Endothelial cell (in vitro differentiated cells): ENCODE measurements at places on chromosomes 7 and 10. TPM values are rescaled to one million over a fixed set of nuclear protein-coding genes. Genes with fewer than 3 reads are reported as not detected.

DNA sequence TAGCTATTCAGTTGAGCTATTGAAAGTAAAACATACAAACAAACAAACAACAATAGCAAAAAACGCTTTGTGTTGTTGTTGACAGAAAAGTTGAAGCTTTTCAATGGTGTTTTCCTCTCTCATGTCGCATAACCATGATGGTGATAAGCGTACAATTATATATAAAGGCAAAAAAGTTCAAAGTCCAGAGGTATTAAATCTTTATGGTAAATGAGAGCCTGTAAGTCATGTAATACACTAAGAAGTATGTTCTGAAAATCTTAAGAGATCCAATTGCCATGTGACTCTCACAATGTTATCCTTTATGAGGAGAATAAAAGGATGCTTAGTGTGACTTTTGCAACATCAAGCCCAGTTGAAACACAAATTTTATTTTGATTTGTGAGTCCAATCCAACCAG is 93.9 kb downstream of the PPP1R9A start:
- DNase-seq = no peak

DNA sequence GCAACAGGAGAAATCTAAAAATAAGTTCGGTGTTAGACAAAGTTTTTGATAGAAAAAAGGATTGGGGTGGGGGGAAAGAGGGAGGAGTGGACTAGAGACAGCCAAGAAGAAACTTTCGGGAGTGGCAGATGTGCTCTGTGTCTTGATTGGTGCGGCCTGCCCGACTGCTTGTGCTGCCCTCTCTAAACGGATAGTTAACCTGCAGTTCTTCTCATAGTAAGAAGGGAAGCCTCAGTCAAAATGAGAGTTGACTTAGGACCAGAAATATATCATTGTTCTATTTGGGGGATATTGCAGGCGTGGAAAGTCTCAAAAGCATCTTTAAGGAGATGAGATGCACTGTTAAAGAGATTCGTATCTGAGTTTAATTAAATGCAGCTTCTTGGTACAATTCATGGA is 39.3 kb downstream of the UBE3C start:
- DNase-seq = no peak

DNA sequence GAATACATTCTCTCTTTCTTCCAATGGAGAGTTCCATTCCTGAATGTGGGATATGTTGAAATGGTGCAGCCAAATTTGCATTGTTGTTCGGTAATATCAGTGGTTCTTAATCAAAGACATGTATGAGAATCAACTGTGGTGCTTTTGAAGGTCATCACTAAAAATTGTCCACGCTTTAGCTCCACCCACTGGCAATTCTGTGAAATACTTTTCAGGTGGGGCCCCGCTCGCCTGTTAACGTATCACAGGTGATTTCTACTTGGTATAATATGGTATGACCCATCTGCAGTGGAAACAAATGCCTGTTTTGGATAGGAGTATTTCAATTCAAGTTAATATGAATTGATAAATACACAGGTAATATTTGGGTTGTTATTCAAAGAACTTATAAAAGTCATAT is 178.4 kb downstream of the NSUN6 start:
- no peak for DNase-seq

ZNF783 gene
- 15.3 TPM for total RNA-seq

DKK1 gene
- total RNA-seq = 6.8 TPM

MYO3A gene
- total RNA-seq = 11.4 TPM
